ENCODE measurements at places on chromosomes 4 and X.

GRCh38 chrX:72143609-72143907, 11.8 kb upstream of the RTL5 start:
- DNase-seq: no peak

DNA sequence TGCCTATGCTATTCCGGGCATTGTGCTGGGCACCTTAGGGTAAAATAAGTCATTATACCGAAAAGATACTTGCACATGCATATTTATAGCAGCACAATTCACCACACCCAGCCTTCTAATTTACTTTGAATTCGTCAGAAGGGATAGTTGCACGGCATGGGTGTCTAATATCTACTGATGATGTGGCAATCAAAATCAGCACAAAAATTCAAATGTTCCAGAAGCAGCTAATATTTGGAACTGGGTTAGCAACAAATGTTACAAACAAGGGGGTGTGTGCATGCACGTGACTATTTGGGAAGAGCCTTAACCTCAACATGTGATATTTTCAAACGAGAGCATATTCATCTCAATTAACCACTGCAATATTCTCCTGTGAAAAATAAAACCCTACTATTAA, 79.7 kb upstream of the PRSS48 start:
- no peak for DNase-seq

DNA sequence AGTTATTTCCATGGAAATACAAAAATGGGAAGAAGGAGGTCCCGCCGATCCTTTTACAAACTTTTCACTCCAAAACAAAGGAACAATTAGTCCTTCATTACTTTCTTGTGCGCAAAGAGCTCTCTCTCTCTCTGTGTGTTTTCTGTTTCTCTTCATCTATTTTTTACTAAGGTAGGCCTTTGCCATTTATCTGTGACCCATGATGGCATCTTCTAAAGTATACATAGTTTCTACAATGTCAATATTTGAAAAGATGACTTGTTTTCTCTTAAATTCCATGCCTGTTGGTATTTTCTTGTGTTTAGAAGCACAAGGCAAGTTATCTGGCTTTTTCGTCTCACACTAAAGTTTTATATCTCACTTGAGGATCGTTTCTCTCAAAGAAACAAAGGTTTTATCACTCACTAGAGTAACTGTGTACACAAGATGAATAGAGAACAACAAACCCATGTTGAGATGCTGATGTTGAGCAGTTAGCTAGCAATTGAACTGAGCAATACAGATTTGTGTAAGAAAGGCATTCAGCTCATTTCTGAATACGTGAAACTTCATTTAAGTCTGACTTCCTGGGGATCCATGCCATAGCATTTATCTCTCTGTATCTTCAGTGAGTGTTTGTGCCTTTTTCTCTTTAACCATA, 250.3 kb downstream of the GBA3 start:
- DNase-seq: no peak

GRCh38 chr4:80409809-80410208, 74.3 kb downstream of the CFAP299 start:
- no peak for DNase-seq

- no peak for DNase-seq
Measured at GRCh38 chr4:130257271-130257670, 1161.3 kb downstream of the C4orf33 start.

GRCh38 chrX:71493111-71493613, 39.7 kb upstream of the OGT start:
- no peak for DNase-seq

- no peak for DNase-seq
Measured at GRCh38 chr4:20022471-20022870, 229.2 kb upstream of the SLIT2 start.

DNA sequence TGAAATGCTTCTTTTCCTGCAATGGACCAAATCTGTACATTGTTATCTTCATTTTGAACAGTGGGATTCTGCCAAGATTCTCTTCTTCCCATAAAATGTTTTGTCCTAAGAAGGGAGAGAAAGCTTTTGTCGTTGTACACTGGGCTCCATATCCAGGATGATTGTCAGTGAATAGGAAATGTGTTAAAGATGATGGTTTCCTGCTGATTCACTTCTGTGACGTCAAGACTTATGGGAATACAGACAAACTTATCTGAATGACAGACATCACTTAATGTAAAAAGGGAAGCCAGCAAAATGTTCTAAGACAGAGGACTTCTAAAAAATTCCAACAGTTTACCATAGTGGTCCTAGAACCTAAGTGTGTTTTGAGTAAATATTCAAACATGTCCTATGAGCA, 53.7 kb upstream of the HPF1 start:
- no peak for DNase-seq

DNA sequence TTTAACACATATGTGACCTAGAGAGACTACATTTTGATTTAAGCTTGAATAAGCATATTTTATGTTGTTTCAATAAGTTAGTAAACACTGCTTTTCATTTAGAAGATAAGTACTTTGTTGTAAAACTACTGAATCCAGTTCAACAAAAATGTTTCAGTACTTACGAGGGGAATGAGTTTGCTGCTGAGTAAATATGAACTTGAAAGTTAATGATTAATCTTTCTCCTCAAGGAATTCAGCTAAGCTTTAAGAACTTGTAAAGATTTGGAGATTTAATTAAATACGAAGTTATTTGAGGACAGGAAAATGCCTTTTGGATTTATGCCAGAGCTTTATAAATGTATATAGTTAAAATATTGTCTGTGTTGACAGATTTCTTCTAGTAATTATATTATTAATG, 933.0 kb upstream of the LCORL start:
- no peak for DNase-seq

- DNase-seq: no peak
Measured at GRCh38 chrX:53831662-53832635, 145.4 kb upstream of the HUWE1 start.

GRCh38 chr4:38775326-38775725, 7.5 kb downstream of the TLR10 start:
- DNase-seq: no peak

- no peak for DNase-seq
Measured at GRCh38 chr4:151766691-151767090, 5.9 kb upstream of the GATB start.

- no peak for DNase-seq
Measured at GRCh38 chr4:126306152-126306869, 991.6 kb downstream of the FAT4 start.

DNA sequence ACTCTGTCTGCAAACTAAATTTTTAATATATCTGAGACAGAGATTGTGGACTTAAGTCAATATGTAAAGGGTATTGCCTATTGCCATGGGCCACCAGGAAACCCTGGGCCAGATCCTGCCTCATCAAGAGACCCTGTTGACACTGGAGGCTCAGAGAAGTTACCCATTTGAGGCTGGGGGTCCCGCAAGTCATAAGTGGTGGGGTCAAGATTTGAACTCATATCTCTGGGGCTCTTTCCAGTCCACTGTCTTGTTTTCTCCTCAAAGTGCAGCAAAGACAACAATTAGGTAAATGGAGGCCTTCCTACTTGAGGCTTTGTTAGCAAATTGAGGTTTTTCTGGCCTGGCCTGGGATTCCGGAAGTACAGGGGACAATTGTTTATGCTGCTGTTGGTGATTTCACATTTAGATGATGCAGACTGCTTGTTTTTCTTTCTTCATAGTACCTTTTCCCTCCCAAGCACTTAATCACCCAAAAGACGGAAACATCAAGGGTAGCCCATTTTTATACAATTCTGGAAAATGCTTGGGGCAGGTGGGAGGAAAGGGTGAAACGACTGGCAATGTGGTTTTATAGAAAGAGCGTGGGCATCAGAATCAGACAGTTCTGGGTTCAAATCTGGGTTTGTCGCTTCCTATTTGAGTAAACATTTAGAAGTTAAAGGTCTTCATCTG, 160.0 kb downstream of the SMIM20 start:
- no peak for DNase-seq

GRCh38 chr4:93334003-93334402, 494.6 kb upstream of the ATOH1 start:
- DNase-seq: no peak

DNA sequence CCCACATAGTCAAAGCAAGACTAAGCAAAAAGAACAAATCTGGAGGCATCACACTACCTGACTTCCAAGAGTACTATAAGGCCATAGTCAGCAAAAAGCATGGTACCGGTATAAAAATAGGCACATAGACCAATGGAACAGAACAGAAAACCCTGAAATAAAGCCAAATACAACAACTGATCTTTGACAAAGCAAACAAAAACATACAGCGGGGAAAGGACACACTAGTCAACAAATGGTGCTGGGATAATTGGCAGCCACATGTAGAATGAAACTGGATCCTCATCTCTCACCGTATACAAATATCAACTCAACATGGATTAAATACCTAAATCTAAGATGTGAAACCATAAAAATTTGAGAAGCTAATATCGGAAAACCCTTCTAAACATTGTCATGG, 819.3 kb upstream of the FRG1 start:
- no peak for DNase-seq

DNA sequence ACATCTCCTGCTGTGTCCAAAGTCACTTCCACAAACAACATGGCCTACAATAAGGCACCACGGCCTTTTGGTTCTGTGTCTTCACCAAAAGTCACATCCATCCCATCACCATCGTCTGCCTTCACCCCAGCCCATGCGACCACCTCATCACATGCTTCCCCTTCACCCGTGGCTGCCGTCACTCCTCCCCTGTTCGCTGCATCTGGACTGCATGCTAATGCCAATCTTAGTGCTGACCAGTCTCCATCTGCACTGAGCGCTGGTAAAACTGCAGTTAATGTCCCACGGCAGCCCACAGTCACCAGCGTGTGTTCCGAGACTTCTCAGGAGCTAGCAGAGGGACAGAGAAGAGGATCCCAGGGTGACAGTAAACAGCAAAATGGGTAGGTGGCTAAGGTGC, 123.9 kb downstream of the PDLIM5 start:
- DNase-seq: no peak

GRCh38 chr4:149294601-149295000, 521.0 kb downstream of the IQCM start:
- no peak for DNase-seq

GRCh38 chr4:14871676-14872430, 130.4 kb upstream of the CPEB2 start:
- DNase-seq: no peak

- no peak for DNase-seq
Measured at GRCh38 chrX:13165266-13166189, 121.1 kb upstream of the FAM9C start.

DNA sequence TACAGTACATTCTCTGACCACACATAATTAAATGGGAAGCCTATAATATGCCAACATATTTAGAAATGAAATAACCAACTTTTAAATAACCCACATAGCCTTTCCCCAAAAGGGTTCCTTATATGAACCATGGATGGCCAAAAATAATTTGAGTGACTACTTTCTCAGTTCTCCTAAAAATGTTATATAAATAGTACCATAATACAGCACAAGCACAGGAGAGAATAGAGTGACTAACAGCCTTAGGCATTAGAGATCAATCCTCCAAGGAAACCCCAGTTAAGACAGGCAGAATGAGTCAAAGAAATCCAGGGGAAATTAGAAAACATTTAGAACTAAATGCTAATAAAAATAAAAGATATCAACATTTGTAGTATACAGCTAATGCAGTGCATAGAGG, 50.2 kb downstream of the ANKRD17 start:
- DNase-seq: no peak

GRCh38 chr4:47831026-47831679, 6.7 kb downstream of the CORIN start:
- DNase-seq: no peak

All from 8988T (cell line).